ENCODE measurements at places on chromosomes 16 and 17.

- DNase-seq = no peak
Observed at GRCh38 chr17:14429084-14429483, 128.2 kb downstream of the HS3ST3B1 start.

DNA sequence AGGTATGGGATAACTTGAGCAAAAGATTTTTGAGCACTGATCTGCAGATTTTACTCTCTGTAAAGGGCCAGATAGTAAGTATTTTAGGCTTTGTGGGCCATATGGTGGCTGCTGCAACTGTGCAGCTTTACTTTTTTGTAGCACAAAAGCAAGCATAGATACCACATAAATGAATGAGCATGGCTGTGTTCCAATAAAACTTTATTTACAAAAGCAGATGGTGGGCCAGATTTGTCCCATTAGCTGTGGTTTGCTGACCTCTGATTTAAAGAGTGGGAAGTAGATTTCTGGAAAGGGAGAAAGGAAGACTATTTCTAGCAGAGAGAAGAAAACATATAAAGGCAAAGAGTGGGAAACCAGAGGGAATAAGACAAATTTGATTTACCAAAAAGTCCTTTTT lies 298.5 kb upstream of the HSBP1 start:
- no peak for DNase-seq

DNA sequence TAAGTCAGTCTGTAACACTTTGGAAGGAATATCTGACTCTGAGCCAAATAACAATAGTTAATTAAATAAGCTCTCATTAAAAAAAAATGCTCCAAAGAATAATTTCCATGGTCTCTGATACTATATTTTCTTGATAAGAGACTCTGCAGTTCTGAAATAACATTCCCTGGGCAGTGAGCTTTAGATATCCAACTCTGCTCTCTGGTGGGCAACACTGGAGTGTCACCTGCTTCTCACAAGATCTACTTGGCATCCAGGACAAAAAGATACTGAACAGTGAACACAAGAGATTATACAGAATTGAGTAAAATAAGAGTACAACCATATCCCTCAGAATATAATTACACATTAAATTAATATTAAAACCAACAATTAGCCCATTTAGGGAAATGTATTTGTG lies 13.7 kb downstream of the BLMH start:
- no peak for DNase-seq

- DNase-seq = peak; percentile 7
Observed at GRCh38 chr17:21452377-21453143, 76.4 kb downstream of the KCNJ12 start.

DNA sequence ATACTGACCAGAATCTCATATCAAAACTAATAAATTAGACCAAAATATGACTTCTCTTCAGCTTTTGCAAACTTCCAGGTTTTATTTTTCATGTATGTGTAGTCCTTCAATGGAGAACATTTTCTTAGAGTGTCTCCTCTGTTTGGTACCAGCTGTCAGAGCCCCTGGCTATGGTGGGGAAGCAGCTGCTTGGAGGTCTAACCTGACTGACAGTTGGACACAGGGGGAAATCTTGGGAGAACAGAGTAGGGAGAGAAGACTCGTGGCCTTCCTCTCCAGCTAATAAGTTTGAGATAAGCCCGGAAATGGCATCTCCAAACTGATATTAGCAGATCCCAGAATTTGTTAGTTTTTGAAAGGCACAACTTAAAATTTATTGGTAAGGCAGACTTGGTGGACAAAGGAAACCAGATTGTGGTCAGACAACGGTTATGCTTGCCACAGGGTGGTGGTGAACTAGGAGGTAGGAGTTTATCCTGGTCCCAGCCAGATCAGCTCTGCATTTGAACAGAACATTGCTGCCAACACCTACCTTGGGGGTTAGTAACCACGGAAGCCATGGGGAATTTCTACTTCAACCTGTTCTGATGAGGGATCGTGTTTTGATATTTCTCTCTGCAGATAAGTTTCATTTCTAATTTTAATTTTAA lies 39.2 kb upstream of the IRX3 start:
- DNase-seq = no peak

GRCh38 chr16:78390092-78390491 lies 290.6 kb downstream of the WWOX start:
- no peak for DNase-seq

DNA sequence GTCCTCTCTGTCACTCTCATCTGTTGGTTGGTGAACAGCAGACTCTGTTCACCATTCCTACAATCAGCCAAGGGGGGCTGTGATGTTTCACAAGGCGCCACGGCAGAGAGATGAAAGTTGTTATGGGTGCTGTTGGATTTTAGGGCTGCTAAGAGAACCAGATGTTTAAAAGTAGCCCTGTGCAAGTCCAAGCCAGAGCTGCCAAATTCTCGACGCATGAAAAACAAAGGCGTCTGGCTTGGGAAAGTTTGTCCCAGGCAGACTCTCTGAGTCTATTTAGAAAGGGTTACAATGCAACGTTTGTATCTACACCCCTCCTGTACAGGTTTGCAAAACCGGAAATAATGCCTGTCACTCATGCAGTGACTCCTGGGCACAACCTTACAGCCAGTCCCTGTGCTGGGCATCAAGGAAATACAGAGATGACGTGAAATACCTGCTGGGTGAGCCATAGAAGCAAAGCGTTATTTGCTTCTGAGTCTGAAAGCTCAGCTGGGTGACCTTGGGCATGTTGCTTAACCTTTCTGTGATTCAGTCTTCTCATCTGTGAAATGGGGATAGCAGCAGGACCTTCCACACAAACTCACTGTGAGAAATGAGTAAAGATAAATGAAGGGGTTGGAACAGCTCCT lies 74.8 kb downstream of the XYLT1 start:
- no peak for DNase-seq

GRCh38 chr16:88373211-88373610 lies 9.5 kb upstream of the ZNF469 start:
- DNase-seq = no peak
